ENCODE measurements at places on chromosomes 2 and 18. TPM values are rescaled to one million over a fixed set of nuclear protein-coding genes. Genes with fewer than 3 reads are reported as not detected.

DNA sequence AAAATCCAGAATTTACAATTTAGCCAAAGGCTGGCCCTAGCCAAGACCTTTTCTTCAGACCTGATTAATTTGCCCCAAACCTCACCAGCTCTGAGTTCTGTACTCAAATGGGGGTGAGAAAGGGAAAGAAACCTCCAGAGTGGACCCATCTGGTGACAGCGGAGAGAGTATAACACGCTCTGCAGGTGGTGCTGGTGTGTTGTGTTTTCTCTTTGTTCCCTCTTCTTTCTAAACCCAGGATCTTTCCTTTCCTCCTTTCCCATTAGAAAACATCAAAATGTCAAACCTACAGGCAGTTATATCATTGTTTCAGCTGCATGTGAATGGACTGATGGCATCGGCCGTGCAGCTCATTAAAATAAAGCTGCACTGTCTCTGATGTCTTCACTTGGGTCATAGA, 253.2 kb upstream of the SP5 start:
- no peak for DNase-seq

Gene OSR1
- not detected for total RNA-seq

DNA sequence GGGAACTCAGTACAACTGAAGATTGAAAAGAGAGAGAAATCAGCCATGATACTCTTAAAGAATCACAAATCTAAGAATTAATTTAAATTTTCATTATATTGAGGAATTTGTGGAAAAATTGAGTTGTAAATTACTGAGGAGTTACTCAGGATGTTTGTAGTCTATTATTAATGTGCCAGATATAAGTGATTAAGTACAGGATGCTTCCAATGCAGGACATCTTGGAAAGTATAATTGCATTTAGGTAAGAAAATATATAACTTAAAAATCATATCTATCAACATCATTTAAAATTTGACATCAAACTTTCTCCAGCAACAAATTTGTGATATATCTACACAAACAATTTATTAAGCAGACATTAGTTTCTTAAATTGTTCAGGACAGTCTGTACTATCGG, 1.3 kb downstream of the CALCRL start:
- DNase-seq = no peak

GRCh38 chr2:236691799-236692167, 122.2 kb downstream of the ACKR3 start:
- DNase-seq = no peak

Gene ONECUT2
- under 0.01 TPM for total RNA-seq
